ENCODE measurements at places on chromosomes 7 and 10.

- no peak for DNase-seq
Measured at GRCh38 chr7:74483402-74484336, 30.0 kb downstream of the GTF2IRD1 start.

- DNase-seq = no peak
Measured at GRCh38 chr10:85642421-85643170, 724.0 kb downstream of the GRID1 start.

- DNase-seq = no peak
Measured at GRCh38 chr7:73541722-73542121, 15.8 kb downstream of the BCL7B start.

DNA sequence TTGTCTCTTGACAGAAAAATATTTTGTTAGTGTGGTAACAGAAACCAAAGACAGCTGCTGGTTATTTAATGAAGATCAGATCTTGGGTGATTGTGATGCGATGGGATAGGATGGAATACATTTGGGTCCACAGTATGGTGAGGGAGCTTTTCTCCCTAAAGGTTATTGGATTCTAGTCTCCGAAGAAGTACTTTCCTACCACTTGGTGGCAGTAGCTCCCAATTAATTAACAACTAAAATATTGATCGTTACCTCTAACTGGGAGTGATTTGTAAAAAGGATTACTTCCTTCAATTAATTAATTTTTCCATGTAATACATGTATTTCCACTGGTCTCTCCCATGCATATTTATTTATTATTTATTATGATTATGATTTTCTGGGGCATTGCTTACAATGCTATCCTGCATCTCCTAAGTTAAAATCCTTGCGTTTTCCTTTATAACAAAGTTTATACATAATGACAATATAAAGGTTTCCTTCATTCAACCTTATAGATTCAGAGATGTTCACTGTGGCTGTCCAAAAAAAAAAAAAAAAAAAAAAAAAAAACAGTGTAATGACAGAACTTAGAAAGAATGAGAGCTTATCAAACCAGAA, 25.6 kb downstream of the TMEM196 start:
- DNase-seq = no peak

- DNase-seq = no peak
Measured at GRCh38 chr10:54800741-54801421, at the start of gene PCDH15. Gene PCDH15, minus strand, starts transcription at chr10:54801231. Its CDS starts 136,969 bp downstream, at chr10:54664262.
